ENCODE measurements at places on chromosomes 7 and 10.

GRCh38 chr7:111138586-111138985 is 47.7 kb downstream of the LRRN3 start:
- no peak for DNase-seq

GRCh38 chr10:79393221-79393923 is 46.1 kb downstream of the PPIF start:
- no peak for DNase-seq

DNA sequence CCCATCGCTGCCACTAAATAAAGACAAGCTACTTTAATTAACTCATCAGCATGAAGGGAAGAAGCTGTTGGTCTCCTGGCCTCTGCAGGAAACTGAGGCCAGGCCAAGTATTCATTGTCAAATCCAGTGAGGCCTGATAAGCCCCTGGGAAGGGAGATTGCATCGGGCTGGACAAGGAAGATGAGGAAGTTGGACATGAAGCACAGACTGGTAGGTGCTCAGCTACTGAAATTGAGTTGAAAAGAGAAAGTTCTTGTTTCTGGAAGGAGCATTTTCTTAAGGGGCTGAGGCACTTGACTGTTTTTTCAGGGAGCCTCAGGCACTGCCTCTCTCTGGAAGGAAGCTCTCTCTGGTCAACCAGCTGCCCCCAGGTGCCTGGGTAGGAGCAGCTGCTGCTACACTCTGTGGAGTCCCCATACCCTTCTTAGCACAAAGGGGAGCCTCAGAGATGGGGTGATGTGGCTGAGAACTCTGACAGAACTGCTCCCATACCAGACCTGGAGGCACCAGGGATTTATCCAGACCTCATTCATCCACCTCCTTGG is 90.3 kb upstream of the IKZF1 start:
- DNase-seq = no peak

DNA sequence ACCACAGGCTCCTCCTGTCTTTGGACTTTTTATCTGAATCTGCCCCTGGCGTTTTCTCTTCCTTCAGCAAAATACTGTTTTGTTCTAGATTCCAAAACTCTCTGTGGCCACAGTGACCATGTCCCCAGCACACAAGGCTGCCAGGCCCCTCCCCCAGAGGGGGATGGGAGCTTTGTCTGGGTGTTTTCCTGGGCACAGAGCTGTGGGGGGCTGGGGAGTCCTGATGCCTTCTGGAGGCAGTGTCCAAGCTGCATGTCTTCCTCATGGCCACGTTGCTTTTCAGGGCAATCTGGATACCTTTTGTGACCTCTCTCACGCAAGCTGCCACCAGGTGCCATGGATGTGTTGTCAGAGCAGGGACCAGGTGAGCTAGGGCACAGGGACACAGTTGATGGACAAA is 26.2 kb downstream of the ANTXRL start:
- DNase-seq = no peak

GRCh38 chr7:150451833-150452461 is 1.5 kb downstream of the GIMAP8 start:
- no peak for DNase-seq

GRCh38 chr10:102613286-102613685 is 31.0 kb upstream of the TRIM8 start:
- no peak for DNase-seq

GRCh38 chr7:2983586-2983985 is 60.1 kb downstream of the CARD11 start:
- no peak for DNase-seq

- no peak for DNase-seq
These were observed 23.0 kb upstream of the ZMYND11 start for GRCh38 chr10:112246-112645.

GRCh38 chr7:47563521-47563920 is 18.4 kb downstream of the TNS3 start:
- DNase-seq = no peak

DNA sequence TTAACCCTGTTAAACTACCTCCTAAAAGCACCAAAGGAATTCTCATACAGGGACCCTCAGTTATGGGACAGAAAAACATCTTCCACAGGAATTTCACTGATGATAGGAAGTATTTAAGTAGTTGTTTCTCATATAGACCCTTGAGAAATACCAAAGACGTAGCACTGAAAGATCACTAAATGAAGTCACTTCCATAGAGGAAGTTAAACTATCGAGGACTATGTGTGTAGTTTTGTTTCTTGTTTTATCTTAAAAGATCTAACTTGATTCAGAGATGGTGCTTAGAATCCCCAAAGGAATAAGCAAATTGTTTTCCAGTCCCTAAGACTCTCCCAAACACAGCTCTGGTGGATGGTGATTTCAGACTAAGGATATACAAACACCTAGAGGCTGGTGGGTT is 94.8 kb upstream of the AFAP1L2 start:
- no peak for DNase-seq

DNA sequence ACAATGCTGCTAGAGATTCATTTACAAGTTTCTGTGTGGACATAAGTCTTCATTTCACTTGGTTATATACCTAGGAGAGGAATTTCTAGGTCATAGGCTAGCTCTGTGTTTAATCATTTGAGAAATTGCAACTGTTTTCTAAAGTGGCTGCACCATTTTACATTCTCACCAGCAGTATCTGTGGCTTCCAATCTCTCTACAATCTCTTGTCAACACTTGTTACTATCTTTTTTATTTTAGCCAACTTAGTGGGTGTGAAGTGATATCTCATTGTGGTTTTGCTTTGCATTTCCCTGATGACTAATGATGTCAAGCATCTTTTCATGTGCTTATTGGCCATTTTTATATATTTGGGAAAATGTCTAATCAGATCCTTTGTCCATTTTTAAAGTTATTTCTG is 53.0 kb upstream of the DRGX start:
- DNase-seq = no peak

GRCh38 chr7:36272211-36272566 is 117.5 kb upstream of the ANLN start:
- no peak for DNase-seq

GRCh38 chr10:69644658-69645295 is 14.7 kb downstream of the FAM241B start:
- no peak for DNase-seq

DNA sequence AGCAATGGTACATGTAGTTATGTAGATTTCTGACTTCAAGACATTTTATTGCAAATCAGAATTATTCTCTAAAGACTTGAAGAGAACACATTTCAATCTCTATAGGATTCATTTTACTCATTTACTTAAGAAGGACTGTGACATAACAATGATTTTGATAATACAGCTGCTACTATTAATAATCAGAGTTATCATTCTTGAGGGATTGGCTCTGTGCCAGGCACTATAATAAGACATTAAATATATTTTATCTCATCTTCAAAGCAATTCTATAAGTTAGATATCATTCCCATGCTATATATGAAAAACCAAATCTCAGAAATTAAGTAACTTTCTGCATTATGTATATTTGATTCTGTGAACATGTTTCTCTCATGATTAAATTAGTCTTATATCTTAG is 103.7 kb upstream of the CALCR start:
- no peak for DNase-seq

DNA sequence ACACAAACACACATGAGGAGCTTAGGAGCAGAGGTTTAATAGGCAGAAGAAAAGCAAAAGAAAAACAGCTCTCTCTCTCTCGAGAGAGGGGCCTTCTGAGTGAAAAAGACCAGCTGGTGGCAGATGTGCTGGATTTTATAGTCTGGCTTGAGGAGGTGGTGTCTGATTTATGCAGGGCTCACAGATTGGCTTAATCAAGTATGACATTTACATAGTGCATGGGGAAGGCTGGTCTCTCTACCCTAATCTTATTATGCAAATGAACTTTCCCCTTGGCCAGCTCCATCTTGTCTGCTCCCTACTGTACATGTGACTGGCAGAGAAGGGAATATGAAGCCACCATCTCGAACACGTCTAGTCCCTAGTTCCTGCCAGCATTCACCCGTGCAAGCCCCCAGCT is 219.5 kb upstream of the ZNF804B start:
- no peak for DNase-seq

DNA sequence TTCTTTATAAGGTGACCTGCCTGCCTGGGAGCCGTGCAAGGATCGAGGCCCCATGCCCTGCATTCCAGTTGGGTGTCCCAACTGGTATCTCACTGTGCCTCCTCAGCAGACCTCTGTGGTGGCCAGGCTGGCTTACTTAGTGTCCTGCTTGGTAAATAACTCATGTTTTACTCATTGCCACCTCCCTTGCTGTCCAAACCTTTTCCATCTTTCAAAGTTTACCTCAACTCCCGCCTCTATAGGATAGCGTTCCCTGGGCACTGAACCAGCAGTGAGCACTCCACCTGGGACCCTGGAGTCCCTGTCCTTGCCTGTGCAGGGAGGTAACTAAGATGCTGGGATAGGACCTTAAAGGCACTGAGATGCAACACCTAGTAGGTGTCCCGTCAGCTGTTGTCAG is 33.6 kb downstream of the SLC18A2 start:
- DNase-seq = no peak

DNA sequence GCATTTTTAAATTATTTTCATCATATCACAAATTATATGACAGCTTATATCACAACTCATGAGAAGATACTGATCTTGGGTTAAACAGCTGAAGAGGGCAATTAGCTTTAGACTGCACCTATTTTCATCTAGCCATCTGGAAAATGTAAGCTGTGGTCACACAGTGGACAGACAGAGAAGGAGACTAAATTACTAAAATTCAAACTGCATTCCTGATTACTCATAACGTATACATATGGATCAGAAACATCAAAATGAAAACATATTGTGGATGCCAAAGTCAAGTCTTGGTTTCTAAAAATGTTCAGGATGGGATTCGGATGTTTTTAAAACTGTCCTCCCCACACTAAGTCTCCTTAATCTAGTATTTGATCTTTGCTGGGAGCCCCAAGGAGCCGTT is 6.6 kb downstream of the BBIP1 start:
- DNase-seq = no peak

GRCh38 chr7:55651057-55651456 is 78.8 kb upstream of the VOPP1 start:
- no peak for DNase-seq

- no peak for DNase-seq
These were observed 57.0 kb downstream of the DNAJC12 start for GRCh38 chr10:67780759-67781538.

DNA sequence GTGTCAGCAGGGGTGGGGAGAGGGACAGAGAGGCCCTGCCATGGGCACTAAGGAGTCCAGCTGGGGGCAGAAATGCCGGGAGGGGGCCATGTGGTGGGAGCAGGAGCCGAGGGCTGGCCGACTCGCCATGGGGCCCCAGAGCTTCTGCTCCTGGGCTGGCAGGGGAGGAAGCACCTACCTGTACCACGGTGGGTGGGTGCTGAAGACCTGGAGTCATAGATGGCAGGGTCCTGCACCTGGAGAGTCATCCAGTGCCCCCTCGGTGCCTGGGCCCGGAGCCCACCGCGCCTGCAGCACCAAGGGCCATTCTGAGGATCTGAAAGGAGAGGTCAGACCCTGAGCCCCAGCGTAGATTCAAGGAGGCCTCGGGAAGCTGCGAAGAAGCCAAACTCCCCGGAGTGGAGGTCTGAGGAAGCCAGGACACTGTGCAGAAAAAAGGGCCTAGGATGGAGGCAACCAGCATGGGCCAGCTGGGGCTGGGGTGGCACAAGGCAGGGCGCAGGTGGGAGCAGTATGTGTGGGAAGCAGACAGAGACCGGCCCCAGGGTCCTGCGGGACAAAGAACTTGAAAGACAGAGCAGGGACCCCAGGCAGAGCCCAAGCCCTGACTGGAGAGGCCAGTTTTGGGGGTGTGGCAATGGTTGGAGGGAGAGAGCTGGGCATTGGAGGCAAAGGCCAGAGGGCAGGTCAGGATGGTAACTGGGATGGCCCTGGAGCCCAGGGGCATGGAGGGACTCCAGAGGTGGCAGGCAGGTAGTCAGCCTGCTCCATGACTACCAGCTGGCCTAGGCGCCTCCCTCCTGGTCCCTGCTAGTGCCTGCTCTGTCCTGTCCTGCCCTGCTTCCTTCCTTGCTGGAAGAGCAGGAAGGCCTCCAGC is 26.7 kb upstream of the SMARCD3 start:
- DNase-seq = no peak

DNA sequence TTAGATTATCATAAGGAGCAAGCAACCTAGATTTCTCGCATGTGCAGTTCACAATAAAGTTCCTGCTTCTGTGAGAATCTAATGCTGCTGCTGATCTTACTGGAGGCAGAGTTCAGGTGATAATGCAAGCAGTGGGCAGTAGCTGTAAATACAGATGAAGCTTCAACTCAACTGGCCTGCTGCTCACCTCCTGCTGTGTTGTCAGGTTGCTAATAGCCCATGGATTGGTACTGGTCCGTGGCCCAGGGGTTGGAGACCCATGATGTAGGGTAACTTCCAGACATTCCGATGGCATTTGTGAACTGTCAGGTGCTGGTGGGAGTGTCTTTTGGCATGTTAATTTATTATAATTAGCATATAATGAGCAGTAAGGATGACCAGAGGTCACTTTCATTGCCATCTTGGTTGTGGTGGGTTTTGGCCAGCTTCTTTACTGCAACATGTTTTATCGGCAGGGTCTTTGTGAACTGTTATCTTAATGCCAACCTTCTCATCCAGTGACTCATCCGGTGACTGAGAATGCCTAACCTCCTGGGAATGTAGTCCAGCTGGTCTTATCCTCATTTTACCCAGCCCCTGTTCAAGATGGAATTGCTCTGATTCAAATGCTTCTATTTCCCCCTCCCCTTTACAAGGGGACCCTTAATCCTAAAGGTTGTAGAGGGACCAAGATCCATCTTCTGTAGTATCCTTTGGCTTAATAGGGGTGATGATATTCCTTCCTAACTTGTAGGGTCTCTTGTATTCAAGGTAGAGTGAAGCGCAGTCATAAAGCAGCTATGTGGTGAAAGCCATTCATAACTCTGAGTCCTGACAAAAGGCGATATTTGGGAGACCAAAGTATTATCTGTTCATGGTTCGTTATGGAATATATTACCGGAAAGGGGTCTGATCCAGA is 165.8 kb downstream of the CCSER2 start:
- DNase-seq = no peak

DNA sequence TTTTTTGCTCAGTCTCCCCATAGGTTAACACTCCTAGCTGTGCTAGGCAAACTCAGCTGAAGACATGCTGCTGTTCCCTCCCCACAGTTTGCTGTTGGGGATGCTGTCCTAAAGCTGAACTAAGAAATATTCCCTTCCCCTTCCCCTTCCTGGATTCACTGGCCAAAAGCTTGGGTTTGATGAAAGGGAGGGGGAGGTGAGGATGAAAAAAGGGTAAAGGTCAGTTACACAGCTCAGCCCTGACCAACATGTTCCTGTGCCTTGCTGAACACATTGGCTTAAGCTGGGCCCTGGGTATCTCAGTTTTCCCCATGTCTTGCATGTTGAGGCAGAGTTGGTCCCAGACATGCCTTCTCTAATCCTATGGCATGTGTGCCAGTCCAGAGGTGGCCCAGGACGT is 15.3 kb downstream of the CCM2 start:
- no peak for DNase-seq

GRCh38 chr7:30411173-30411572 is 67.4 kb downstream of the NOD1 start:
- no peak for DNase-seq

All from central memory CD8-positive, alpha-beta T cell (primary cell).